ENCODE measurements at places on chromosomes 4 and X. TPM values are rescaled to one million over a fixed set of nuclear protein-coding genes. Genes with fewer than 3 reads are reported as not detected.

ADAM29 gene
- total RNA-seq = 0.41 TPM

- no peak for DNase-seq
These were observed 185.6 kb upstream of the BANK1 start for GRCh38 chr4:101604976-101605375.

TASL gene
- 0.82 TPM for total RNA-seq

DNA sequence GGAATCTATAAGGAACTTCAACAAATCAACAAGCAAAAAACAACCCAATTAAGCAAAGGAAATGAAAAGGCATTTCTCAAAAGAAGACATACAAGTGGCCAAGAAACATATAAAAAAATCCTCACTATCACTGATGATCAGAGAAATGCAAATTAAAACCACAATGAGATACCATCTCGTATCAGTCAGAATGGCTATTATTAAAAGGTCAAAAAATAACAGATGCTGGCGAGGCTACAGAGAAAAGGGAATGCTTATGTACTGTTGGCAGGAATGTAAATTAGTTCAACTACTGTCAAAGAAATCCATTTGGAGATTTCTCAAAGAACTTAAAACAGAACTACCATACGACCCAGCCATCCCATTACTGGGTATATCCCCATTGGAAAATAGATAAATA, 292.4 kb upstream of the FAT1 start:
- DNase-seq = no peak

KCND1 gene
- 0.41 TPM for total RNA-seq

AKAP4 gene
- not detected for total RNA-seq

DNA sequence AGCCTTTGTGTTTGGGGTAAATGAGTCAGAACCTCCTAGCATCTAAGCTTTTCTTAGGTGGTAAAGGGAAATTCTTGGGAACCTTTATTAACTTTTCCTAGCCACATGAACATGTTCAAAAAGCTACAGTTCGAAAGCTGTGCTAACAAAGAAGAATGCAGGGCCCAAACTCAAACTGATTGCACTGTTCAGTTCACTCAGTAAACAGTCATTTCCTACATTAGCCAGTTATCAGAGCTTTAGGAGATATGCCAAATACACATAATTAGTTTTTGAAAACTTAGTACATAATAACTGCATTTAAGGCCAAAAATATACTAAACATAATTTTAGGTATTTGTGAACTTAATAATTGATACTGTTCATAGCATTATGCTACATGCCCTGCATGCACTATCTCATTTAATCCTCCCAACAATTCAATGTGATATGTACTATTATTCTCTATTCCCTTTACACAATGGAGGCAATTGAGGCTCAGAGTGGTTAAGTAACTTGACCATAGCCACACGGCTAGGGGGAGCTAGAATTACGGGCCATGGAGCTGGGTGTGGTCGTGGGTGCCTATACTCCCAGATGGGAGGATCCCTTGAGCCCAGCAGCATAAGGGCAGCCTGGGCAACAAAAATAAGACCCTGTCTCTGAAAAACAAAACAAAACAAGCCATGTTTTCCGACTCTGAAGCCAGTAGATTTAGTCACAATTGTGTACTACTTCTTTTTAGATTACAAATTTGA, 43.9 kb upstream of the PDGFRA start:
- DNase-seq = no peak

GRCh38 chr4:88283661-88284438, 511 bp downstream of the PPM1K start:
- DNase-seq = peak; percentile 47

- no peak for DNase-seq
These were observed 157.6 kb downstream of the ZNF518B start for GRCh38 chr4:10299601-10300000.

DNA sequence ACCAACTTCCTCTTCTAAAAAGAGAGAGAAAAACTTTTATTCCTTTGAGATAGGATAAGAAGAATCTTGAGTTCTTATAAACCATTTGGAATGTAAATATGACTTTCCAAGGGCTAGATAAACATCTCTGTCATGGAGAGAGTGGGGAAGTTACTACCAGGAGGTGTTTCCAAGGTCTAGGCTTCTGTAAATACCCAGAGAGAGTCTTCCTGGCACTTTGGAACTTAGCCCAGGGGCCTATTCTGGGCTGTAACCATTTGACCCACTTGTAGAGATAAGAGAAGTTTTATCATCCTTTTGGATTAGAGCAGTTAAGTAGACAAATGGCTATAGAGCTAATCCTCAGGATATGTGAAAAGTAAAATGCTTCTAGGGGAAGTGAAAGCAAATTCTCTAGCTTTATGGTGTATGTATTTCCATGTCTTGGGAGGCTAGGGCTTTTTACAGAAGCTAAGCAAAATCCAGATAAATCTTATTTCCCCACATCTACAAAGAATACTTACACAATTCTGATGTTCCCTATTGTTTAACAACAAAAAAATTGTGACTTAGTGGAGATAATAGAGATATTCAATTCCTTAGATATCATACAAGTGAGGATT, 51.1 kb downstream of the MCUB start:
- no peak for DNase-seq

DNA sequence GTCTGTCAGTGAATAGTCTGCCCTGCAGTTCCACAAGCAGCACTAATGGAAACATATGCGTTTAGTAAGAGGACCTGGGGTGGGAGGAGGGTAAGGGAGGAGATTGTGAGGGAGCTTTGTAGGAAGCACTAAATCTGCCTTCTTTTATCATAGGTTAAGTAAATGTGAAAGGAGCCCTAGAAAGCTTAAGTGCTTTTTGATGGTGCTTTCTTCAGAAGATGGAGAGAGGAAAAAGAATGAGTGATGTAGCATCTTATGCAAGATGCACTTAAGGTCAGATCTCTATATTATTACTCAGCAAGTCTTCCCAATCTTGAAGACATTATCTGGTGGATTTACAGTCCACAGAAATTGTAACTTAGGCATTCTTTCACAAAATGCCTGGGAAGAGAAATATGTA, 322.7 kb downstream of the PDHA2 start:
- no peak for DNase-seq

MAP9 gene
- 36.7 TPM for total RNA-seq

GSPT2 gene
- 22.8 TPM for total RNA-seq

SUPT20HL2 gene
- not detected for total RNA-seq

GRCh38 chr4:113899271-113900070, 80.0 kb downstream of the ARSJ start:
- no peak for DNase-seq

DNA sequence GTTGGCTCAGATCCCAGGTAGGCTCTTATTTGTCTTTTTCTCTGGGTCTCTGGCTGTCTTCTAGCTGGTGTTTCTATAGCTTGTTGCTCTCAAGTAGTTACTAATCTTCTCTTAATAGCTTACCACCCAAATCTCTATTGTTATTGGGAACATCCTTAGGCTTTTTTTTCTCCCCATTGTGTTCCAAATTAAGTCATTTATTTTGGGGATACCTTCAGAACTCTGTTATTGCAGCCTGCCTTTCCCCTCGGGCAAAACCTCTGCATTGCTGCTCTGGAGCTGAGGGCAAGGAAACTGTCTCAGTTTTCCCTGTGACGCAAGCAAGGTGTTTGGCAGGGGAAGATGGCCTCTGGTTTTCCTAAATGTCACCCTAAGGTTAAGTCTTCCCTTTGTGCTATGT, 338.1 kb upstream of the ZCCHC13 start:
- no peak for DNase-seq

- DNase-seq = no peak
These were observed 406.1 kb downstream of the GPM6A start for GRCh38 chr4:175405961-175406360.

- no peak for DNase-seq
These were observed 194.3 kb upstream of the POF1B start for GRCh38 chrX:85573801-85574200.

PFKFB1 gene
- total RNA-seq = 0.41 TPM

PDE6B gene
- total RNA-seq = 2.0 TPM

Measured in frontal cortex (tissue), 4 donors.